ENCODE measurements at places on chromosomes 11 and 22.
A peak's percentile ranks its signal among the peaks of the same experiment; 100 is the strongest.

DNA sequence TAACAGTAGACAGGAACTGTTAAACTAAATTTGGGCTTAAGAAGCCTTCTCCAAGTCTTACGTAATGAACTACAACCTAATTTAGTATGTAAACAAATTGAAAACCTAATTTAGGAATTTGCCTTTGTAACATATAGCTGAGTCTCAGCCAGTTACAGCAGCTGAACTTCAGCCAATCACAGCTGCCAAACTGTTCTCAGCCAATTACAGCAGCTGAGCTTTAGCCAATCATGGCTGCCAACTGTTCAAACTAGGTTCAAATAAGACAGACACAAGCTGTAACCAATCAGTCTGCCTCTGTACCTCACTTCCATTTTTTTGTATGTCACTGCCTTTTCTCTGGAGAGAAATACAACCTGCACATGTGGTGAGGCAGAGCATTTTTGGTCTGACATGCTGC is 95.0 kb upstream of the CD44 start:
- no peak for DNase-seq

DNA sequence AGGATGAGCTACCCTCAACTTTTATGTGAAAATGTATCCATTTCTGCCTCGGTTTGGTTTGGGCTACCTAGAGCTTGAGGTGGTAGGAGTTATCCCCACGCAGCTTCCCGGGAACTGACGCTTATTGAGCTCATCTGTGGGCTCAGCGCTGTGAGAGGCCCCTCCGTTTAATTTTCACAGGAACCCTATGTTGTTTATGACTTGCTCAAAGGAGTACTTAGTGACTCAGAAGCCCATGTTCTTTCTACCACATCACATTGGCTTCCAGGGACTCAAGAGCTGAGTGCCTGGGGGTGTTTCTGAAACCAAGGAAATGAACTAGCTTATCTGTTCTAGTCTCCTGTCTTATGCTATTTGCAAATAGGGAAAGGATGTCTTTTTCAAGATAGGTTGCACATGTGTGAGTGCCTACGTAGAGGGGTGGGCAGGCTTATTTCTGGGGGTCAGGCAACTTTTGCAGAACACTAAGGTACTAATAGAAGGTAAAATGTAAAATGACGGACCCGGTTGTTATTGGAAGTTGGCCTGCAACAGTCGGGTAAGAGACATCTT is 40.5 kb downstream of the MICAL2 start:
- DNase-seq = no peak

GRCh38 chr11:7143908-7144307 is 55.1 kb downstream of the RBMXL2 start:
- DNase-seq = no peak

- no peak for DNase-seq
Measured at GRCh38 chr22:35959121-35959800, 69.4 kb downstream of the RBFOX2 start.

GRCh38 chr11:119591836-119592310 is 137.1 kb downstream of the NECTIN1 start:
- no peak for DNase-seq

DNA sequence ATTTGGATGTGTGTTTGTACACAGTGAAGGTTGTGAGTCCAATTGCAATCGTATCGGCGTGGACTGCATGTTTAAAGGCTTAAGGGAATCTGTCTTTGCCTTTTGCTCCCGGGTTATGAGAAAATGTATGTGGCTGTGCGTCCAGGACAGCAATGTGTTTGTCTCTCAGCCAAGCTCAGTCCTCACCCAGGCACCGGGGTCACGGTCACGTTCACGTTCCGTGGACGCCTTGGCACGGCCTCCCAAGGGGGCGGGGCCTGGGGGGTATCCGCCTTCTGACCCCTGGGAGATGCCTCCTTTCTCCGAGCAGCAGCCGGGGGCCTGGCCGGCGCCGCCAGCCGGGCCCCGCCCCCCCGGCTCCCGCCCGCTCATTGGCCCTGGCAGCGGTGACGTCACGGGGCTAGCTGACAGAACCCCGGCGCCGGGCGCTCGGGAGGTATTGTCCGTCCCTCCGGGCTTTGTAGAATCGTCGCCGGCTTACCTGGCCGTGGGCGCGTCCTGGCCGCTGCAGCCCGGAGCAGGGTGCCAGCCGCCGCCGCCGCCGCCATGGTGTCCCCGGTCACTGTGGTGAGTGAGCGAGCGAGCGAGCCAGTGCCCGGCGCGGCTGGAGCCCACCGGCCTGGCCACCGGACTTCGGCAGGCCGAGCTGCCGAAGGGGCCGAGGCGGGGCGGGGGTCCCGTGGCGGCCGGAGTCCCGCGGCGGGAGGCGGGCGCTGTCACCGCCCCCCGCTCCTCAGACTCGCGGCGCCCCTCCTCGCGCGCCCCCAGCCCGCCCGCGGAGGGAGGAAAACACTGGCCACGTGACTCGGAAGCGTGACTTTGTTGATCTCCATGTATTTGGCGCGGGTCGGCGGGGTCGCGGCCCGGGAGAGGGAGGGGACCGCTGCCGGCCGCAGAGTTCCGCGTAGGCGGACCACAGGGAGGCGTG is at the start of gene TMEM86A:
TMEM86A (plus strand) TSS at position 439 of the 928 bp plus-strand sequence; CDS start at position 547, 108 bp downstream.
- DNase-seq = peak; percentile 85

GRCh38 chr22:33923033-33923432 is 2.8 kb upstream of the LARGE1 start:
- no peak for DNase-seq

- DNase-seq = no peak
Measured at GRCh38 chr11:8792710-8793109, 110.1 kb downstream of the RPL27A start.

GRCh38 chr11:30855383-30856006 is 269.3 kb upstream of the MPPED2 start:
- no peak for DNase-seq

DNA sequence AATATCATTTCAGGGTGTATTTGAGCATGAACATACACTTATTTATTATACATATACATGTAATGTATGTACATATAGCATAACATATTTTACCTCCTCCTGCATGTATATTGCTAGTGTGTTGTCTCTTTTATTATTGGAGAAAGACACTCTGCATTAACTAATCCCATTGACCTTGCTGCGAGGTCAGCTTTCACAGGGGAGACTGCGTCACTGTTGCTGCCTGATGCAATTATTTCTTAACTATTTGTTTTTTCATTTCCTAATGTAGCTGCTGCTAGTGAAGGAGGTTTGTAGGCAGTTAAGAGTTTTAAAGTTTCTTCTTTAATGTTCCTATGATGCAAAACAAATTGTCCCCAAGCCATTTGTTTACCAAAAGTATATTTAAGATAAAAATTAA is 185.4 kb upstream of the CNTN5 start:
- DNase-seq = no peak

- no peak for DNase-seq
Measured at GRCh38 chr11:9573775-9574621, 528 bp downstream of the WEE1 start.

DNA sequence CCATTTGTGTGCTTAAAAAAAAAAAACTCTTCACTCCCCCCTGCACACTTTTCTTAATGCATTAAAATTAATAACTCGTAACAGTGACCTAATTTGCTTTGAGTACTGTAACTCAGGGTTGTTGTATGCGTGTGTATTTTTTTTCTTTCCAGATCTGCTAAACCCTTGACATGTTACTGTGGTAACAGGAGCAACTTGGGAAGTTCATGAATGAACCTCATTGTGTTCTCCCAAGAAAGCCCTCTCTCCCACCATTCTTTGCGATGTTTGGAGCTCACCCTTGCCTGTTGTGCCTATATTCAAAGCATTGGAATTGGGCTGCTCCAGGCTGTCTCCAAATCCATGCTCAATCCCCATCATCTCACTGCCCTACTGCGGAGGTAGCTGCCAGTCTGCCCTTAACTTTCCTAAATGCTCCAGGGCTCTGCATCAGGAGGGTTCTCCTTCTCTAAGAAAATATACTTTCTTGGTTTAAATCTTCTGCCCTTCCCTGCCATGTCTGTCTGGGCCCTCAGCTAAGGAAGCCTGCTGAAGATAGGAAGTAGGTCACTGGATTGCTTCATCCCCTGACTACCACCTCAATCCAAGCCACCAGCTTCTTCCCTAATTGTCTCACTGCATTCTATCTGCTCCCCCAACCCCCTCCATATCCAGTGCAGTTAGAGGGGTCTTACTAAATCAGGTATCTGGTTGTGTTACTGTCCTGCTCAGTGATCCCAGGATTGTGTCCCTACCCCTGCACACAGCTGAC is 70.3 kb downstream of the KIRREL3 start:
- DNase-seq = no peak

DNA sequence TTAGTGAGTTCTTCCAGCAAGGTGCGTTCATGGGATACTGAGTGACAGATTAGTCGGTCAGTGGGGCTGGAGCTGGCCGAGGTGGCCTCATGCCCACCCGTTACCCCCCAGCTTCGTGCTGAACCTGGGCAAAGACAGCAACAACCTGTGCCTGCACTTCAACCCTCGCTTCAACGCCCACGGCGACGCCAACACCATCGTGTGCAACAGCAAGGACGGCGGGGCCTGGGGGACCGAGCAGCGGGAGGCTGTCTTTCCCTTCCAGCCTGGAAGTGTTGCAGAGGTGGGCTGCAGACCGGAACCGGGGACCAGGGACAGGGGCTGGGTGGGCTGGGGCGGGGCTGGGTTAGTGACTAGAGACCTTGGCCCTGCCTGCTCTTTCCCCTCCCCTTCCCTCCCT is 2.9 kb downstream of the LGALS1 start:
- no peak for DNase-seq

All from T follicular helper cell (primary cell).